ENCODE measurements at places on chromosomes 6 and 20. TPM values are rescaled to one million over a fixed set of nuclear protein-coding genes. Genes with fewer than 3 reads are reported as not detected.

- DNase-seq: no peak
Observed at GRCh38 chr6:6377621-6378020, 57.2 kb upstream of the F13A1 start.

DNA sequence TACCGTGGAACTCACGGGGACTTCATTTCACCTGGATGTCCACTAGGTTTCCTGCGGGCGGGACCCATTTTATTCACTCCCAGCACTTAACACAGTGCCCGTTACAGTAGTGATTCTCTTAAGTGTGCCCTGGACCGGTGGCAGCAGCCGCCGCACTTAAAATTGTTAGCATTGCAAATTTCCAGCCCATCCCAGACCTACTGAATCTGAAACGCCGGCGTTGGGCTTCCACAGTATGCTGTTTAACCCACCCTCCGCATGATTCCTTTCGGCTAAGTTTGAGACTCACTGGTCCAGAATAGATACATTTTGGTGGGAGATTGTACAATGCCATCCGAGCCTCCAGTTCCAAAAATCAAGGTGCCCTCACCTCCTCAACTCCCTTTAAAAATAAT lies 967 bp downstream of the SMPDL3A start:
- peak; percentile 61 for DNase-seq

The PBOV1 gene
- total RNA-seq: not detected

The SLC32A1 gene
- not detected for total RNA-seq

The TGM3 gene
- total RNA-seq: not detected
